ENCODE measurements at places on chromosomes 7 and 10. TPM values are rescaled to one million over a fixed set of nuclear protein-coding genes. Genes with fewer than 3 reads are reported as not detected.
A peak's percentile ranks its signal among the peaks of the same experiment; 100 is the strongest.

The TRIM50 gene
- total RNA-seq = not detected

The STK31 gene
- total RNA-seq = 0.19 TPM

The OR9A4 gene
- not detected for total RNA-seq

The TMEM176B gene
- total RNA-seq = 950 TPM

GRCh38 chr10:124660404-124661125, 83.6 kb downstream of the FAM53B start:
- no peak for DNase-seq

DNA sequence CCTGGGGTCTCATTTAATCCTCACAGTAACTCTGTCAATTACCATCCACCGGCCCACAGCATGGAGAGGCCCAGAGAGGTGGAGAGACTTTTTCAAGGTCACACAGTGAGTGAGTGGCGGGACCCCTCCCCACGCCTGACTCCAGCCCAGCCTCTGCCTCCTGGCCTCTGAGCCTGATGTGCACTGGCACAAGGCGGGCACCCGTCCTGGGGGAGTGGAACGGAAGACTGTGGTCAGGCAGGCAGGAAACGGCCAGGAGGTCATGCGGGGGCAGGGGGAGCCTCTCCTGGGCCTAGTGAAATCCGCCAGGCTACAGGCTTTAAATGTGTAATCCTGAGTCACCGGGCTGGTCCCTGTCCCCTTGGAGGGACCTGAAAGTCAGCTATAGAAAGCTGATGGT, 32.2 kb downstream of the ZCCHC24 start:
- peak; percentile 58 for DNase-seq

DNA sequence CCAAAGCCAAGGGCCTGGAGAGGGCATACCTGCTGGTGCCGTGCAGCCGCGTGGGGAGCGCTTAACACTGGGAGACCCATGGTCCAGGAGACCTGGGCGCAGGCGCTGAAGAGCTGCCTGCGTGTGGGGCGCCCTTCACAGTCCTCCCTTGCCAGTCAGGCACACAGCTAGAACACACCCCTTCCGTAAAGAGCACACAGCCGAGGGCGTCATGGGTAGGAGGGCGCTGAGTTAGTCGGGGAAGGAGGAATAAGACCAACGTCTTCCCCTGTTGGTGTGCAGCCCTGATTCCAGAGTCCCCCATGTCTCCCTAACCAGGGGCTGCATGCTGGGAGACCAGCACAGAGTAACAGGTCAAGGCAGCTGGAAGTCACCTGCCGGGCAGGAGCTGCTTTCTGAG, 273.9 kb downstream of the USP6NL start:
- DNase-seq = no peak

GRCh38 chr7:1872191-1873069, 202.4 kb downstream of the ELFN1 start:
- peak; percentile 58 for DNase-seq

GRCh38 chr10:131983780-131984179, 2.1 kb upstream of the BNIP3 start:
- no peak for DNase-seq

GRCh38 chr10:4051011-4051640, 266.1 kb upstream of the KLF6 start:
- no peak for DNase-seq

DNA sequence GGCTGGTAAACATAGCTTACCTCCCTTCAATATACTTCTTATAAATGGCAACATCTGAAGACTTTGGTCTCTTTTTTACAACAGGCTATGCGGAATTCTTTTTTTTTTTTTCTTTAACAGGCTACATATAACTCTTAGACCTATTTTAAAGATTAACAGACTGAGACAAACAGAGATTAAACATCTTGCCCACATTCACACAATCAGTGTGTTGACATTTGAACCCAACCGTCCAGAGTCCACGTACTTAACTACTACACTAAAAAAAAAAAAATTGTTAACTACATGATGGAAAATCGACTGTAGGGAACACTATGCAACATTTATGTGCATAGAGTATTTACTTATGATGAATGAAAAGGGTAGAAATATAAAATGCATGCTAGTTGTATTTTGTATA, 298.5 kb downstream of the ELMO1 start:
- DNase-seq = no peak

DNA sequence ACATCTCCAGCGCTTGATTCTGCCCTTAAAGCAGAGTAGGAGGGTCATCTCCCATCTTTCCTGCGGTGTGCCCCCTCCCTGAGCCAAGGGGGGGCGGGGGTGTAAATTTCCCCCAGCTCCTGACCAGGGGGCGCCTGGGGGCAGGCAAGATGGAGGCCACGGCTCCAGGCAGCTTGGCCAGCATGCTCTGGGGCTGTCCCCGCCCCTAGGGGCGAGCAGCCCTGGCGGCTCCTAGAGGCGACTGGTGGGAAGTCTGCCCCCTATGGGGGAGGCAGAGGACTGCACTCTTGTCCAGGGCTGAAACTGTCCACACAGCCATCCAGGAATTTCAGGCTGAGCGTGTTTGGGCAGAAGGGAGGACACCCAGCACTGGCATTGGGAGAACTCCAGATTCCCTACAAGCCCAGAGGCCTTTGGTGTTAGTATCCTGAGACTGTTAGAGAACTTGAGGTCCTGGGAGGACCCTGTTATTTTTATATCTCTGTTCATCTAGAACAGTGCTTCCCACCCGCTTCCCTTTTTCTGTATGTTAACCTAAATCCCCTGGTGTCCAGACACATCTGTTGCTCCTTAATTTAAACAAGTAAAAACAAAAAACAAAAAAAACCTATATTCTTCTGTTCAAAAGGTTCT, 4.6 kb downstream of the STRA8 start:
- DNase-seq = no peak

DNA sequence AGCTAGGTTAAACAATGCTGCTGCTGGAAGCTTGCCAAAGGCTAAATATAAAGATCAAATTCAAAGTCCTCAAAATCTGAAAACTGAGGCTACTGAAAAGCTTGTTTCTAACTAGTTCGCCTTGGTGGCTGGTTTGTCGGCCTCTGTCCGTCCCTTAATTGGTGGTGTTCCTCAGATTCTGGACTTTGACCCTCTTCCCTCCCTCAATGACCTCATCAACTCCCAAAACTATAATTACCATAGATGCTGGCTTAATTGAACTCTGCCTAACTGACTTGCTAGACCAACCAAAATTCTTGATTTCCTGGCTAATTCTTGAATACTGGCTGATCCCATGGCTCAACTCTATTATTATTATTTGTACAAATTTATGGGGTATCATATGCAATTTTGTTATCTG, 15.6 kb downstream of the ARHGAP21 start:
- DNase-seq = no peak

- DNase-seq = no peak
These were observed 634 bp upstream of the HDAC9 start for GRCh38 chr7:18494821-18495408.

DNA sequence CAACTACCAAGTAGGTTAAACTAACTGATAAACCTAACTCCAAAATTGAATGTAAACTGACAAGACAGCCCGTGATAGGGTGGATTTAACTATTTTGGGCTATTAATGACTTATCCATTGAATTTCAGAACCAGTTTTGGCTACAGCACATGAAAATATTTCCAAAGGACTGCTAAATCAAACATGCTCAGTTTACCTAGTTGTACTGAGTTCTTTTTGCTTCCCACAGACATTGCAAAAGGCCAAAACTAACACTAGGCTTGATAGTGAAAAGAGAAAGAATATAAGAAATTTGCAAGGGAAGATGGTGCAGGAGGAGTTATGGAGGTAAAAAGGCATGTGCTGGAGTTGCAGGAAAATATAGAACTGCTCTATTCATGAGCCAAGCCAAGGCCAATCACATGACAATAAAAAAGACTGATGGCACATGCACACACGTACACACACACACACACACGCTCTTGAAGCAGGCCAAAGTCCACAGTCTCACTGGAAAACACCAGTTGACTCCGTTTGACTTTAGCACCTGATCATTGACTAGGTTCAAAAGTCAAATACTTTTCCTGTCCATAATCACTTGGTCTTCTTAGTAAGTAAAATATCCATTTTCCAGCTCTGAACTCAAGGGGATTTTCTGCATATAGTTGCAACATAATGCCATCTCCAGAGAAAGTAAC, 76.0 kb upstream of the AGBL3 start:
- peak; percentile 84 for DNase-seq

GRCh38 chr7:27146491-27147198, 929 bp downstream of the HOXA6 start:
- DNase-seq = no peak

DNA sequence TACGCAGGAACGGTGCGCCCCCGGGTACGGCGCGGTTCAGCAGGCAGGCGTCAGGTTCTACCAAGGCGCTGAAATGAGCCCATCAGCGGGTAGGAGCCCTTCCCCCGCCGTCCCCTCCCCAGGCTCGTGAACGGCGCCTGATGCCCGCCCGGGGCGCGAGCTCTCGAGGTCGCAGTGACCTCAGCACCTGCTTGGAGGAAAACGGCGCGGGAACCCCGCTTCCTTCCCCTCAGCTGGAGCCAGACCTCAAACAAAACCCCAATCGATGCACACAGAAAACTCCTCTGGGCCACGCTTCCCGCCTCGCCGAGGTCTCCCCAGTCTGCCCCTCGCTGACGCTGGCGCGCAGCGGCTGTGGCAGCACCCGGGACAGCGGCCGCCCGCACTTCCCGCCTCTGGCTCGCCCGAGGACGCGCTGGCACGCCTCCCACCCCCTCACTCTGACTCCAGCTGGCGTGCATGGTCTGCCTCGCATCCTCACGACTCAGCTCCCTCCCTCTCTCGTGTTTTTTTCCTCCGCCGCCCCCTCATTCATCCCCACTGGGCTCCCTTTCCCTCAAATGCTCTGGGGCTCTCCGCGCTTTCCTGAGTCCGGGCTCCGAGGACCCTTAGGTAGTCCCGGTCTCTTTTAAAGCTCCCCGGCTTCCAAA, 514 bp upstream of the GAD2 start:
- no peak for DNase-seq

- peak; percentile 63 for DNase-seq
These were observed 55.2 kb upstream of the GSDME start for GRCh38 chr7:24812305-24812945.

Measured in right lobe of liver (tissue), 6 donors.